NCI-H510A (cell line): ENCODE measurements at places on chromosomes 5 and 9.
A peak's percentile ranks its signal among the peaks of the same experiment; 100 is the strongest.

DNA sequence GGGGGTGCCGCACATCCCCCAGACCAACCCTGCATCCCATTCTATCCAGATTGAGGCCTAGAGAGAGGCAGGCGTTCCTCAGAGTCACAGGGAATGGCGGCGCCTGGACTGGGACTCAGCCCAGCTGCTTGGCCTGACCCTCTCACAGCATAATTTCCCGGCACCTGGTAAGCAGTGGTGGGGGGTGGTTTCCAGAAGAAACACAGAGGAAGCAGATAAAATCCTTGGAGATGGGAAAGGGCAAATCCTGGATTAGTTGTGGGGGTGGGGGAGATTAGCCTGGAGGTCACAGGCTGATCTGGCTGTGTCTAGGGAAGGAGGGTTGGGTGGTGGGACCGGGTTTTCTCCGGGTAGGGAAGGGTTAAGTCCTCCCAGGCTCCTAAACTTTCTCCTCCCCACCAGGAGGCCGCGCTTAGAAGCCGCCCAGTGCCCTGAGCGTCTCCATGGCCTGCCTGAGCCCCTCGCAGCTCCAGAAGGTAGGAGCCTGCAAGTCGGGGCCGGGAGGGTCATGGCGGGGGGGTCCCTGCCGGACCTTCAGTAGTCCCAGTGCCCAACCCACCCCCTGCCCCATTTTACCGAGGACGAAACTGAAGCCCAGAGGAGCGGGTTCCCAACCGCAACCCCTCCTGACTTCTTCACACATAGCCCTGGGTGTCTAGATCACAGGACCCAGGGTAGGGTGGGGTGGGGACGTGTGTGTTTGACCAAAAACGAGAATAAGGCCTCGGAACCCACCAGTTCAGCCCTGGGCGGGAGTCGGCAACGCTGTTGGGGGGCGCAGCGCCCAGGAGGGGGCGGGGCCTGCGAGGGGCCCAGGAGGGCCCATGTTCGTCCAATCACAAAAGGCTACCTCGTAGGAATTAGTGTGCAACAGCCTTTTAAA, 1.3 kb downstream of the PHYHD1 start:
- DNase-seq, result no peak

DNA sequence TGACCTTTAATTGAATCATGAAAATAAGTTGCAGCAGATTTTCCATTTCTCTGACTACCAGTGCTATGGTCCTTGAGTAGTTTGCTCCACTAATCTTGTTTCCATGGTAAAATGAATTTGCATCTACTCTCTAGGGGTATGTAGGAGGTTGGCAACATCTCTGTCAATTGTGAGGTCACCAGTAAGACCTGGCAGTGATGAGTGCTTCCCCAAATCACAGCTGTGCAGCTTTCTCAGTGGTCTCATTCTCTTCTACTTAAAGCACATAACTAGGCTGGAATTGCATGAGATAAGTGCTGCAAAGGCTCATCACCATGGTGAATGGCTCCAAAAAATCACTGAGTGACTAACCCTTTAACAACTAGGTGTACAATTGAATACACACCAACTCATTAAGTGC, 36.3 kb downstream of the ADAMTS19 start:
- DNase-seq, result no peak

DNA sequence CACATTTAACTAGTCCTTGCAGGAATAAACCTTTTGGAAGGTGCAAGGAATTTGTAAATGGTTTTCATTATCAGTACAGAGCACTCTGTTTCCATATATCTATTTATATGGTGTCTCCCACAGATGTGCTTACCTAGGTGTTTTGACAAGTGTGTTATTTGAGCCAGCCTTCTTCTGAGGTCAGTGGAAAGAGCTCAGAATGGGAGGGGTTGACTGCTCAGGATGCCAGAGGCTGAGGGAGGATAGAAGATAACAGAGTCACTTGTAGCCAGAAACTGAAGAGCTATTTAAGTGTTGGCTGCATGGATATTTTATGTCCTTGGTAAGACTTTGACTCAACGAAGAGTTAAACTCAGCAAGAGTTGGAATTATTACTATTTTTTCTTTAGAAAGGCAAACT, 5.0 kb downstream of the CMYA5 start:
- DNase-seq, result peak; percentile 16

DNA sequence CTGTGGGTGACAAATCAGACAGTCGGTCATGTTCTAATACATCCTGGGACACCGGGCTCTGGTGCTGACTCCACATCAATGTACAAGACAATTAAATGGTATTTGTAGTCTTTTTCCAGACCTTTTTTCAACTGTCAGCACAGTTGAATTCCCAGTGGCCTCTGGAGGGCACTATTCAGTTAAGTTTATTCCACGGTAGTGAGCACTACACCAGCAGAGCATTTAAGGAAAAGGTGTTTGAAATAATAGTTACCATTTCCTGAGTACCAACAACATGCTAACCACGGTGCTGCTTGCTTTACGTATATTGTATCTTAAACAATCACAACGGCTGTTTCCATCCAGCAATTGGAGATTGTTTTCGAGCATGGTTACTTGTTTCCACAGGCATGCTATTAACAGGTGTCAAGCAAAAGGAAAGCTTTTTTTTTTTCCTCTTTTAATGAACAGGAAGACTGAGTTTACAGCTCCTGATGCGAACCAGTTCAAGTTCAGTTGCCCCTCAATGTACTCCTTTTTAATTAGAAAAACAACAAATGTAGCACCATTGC, 186.7 kb downstream of the PDZD2 start:
- DNase-seq, result no peak

- DNase-seq, result no peak
These were observed 6.4 kb downstream of the LCN12 start for GRCh38 chr9:136958473-136958872.

- no peak for DNase-seq
These were observed 168.8 kb downstream of the RAPGEF6 start for GRCh38 chr5:131466171-131466766.

- no peak for DNase-seq
These were observed 50.8 kb downstream of the PLCXD3 start for GRCh38 chr5:41459557-41459956.

DNA sequence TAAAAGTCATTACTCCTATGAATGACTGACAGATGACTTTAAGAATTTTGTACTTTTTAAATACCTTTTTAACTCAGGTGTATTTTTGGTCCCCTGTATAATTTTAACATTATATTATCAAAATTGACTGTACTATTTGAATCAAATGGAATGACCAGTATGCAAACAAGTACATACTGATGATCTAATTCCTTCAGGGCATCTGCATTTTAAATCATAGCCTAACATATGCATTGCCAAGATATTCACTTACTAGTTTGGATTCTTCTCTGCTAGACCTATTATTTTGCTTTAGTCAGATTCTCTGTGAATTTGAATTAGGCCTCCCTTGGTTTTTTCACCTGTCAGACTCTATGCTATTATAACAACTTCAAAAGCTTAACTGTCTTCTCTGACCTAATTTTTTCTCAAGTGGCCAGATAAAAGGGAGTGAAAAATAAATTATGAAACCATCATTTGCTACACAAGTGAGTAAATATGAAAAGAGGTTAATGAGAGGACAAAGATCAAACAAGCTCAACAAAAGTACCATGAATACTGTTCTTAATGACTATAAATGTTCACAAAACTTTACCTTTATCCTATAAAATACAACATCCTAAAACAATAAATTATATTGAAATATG, 1505.2 kb upstream of the CDH9 start:
- no peak for DNase-seq

GRCh38 chr9:81492710-81493447, 196.5 kb downstream of the TLE1 start:
- DNase-seq, result peak; percentile 10
